ENCODE measurements at places on chromosomes 3 and 15.

GRCh38 chr3:84209474-84209873, 749.3 kb upstream of the CADM2 start:
- DNase-seq = no peak

DNA sequence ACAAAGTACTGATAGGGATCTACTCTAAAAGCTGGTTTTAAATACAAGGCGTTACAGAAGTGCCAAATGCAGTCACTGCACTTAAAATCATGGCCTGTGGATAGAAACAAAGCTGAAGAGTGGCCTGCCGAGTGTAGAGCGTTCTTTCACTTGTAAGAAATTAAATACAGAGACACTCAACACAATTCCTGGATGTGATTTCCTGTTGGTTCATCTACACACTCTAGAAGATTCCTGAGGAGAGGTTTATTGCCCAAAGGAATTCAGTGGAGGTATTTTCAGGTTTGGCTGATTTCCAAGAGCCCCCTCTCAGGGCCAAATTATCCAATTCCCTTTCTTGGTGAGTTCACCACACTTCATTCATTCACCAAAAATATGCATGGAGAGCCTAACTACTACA, 200.3 kb upstream of the IL12A start:
- peak; percentile 58 for DNase-seq

DNA sequence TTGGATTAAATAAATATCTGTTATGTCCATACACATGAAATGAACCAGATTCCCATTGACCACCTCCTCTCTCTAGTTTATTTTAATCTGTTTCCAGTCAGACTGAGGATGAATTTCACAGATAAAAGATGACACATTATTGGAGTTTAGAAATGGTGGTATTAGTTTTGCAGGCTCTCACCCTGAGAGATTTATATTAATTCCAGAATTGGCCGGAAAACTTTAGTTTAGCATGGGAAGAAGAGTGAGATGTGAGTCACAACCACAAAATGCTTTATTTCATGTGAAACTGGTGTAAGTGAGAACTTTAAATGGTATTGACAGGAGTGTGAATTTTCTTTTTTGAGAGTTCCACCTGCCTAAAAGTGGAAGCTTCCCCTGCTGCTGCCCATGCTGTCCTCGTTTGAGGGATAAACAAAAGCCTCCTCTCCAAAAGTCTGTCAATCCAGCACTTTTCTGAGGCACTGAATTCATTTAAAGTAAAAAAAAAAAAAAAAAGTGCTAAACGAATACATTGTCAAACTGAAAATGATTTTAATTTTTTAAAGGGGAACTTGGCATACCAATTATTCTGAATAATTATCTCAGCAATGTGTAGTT, 65.1 kb upstream of the EPHA3 start:
- no peak for DNase-seq

DNA sequence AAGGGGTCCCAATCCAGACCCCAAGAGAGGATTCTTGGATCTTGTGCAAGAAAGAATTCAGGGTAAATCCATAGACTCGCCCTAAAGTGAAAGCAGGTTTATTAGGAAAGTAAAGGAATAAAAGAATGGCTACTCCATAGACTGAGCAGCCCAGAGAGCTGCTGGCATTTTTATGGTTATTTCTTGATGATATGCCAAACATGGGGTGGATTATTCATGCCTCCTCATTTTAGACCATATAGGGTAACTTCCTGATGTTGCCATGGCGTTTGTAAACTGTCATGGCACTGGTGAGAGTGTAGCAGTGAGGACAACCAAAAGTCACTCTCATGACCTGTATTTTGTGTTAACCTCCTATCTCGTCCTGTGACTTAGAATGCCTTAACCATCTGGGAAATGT, 142.2 kb downstream of the DOCK3 start:
- no peak for DNase-seq

GRCh38 chr15:40763801-40764628, at the start of gene GCHFR:
Gene GCHFR, plus strand, starts transcription at chr15:40764068. Its CDS starts 113 bp downstream, at chr15:40764181.
- peak; percentile 63 for DNase-seq

DNA sequence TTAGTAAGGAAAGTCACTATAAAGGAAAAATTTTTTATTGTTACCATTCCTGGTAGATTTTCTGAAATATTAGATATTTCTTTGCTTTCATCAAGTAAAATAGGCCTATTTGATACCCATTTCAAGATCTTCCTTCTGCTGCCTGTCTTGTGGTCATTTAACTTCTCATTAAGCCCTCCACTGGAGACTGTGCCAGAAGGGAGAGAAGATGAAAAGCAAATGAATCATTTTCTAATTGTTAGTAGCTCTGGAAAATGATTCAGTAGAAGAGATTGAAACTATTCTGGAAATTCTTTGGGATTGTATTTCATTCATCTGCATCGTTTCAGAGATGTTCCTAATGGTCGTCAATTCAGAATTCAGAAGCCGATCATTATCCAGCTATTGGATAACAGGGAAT, 3.2 kb downstream of the KCTD6 start:
- DNase-seq = no peak

GRCh38 chr3:50651445-50651844, 23.3 kb upstream of the DOCK3 start:
- no peak for DNase-seq

GRCh38 chr3:190269101-190269500, 53.1 kb downstream of the CLDN1 start:
- DNase-seq = no peak

GRCh38 chr3:49134471-49135265, 1.8 kb upstream of the LAMB2 start:
- DNase-seq = no peak

DNA sequence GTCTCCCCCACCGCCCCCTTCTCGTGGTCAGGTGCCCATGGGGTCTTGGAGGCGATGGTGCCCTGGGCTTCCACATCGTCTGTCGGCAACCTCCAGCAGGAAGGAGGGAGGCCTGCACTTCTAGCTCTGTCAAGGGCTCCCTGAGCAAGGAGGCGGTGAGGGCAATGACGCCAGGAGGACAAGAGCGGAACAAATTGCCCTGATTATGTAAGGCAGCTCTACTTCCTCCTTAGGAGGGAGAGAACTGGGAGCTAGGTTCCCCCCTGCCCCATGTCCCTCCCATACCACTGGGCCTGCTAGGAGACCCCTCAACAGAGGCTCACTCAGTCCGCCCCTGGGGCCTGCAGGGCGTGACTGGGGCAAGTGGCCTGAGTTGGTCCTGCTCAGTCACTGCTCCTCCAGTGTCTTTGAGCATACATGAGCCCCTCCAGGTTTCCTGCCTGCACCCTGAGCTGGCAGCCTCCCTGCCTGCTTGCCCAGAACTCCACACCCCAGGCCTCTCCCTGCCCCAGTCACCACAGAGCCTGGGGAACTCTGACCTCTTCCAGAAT, 56.1 kb downstream of the CACNA2D2 start:
- no peak for DNase-seq

Data from lung microvascular endothelial cell (primary cell).